ENCODE measurements at places on chromosomes 1 and 21.

DNA sequence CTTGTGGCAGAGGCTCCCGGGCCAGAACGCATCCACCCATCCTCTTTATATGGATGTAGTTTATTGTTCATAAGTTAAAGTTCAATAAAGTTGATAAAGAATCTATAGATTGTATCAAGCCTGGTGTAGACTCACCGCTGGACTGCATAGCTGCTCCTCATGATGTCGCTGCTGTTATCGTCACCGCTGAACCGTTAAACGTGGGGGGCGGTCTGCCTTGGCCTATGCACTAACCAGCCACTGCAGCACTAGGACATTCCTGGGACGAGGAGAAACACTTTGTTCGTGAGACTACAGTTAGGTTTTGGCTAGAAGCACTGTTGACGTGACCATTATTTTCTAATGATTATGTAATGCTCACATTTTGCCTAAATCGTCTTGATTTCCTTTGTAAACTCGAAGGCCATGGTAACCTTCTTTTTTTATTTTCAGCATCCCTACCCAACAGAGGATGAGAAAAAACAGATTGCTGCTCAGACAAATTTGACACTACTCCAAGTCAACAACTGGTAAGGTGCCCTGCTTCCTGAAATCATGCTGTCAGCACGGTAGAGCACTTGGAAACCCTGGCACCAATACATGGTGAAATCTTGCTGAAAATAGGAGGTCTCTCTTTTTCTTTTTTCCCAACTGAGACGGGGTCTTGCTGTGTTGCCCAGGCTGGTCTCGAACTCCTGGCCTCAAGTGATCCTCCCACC is 50.2 kb downstream of the PKNOX1 start:
- DNase-seq = no peak

- DNase-seq = no peak
Observed at GRCh38 chr1:29832471-29832870, 596.1 kb downstream of the PTPRU start.

DNA sequence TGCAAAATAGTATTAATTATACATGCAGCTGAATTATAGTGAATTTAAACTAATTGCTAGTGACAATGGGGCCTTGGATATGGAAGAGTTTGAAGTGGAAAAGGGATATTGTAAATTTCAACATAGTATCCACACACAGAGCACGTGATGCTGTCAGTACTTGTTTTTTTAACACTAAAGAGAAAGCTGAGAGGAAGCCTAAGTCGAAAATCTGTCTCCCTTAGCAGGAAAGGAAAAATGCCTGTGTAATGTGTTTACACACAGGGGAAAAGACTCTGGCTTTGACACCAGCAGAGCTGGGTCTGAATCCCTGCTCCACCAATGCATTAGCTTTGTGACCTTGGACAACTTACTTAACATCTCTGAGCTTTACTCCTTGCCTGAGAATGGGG is 42.6 kb downstream of the PCSK9 start:
- no peak for DNase-seq

DNA sequence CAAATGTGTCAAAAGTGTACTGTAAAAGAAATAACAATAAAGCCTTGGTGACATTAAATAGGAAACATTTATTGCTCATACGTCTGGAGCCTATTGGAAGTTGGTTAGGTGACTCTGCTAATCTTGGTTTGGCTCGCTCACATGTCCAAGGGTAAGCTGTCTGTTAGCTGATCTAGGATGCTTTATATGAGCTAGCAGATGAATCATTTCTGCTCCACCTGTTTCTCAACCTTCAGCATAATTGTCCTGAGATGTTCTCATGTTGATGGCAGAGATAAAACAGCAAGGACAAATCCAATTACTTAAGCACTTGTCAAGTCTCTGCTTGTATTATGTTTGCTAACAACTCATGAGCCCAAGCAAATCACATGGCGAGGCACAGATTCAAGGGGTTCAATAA is 56.0 kb upstream of the CD53 start:
- no peak for DNase-seq

DNA sequence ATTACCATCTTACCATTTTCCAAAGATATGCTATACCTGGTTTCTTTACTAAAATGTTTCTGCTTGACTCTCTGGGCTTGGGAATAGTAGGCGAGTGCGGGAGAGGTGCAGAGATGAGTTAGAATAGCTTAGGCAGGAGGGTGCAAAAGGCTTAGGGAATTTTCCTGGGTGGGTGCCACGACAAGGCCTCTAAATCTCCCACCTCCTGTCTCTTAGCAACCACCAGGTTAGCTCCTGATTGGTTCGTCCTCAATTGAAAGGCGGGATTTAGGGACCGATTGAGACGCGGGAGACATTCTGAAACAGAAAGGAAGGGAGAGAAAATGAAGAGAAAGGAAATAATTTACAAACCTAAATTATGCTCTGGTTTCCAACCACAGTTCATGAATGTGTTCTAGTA is 3.1 kb downstream of the ACKR1 start:
- no peak for DNase-seq

DNA sequence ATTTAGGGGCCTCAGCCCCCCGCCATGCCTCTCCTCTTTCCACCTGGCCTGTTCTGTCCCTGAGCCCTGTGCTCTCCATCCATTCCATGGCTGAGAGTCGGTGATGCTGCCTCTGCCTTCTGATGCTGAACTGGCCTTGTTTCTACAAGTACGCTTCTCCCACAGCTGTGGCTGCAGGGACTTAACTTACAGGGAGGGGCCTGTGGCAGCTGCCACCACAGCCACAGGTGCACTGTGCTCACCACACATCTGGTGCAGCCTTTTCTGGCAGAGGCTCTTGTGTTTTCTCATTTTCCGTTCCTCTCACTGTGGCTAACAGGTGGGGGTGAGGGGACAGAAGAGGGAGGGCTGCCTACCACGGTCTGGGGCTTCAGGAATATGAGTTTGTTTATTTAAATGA is 4.2 kb downstream of the FMO1 start:
- DNase-seq = no peak

- no peak for DNase-seq
Observed at GRCh38 chr1:15736038-15736891, at the start of gene SLC25A34. Gene SLC25A34 (plus strand): TSS chr1:15736258. CDS start chr1:15736486, 228 bp downstream.

DNA sequence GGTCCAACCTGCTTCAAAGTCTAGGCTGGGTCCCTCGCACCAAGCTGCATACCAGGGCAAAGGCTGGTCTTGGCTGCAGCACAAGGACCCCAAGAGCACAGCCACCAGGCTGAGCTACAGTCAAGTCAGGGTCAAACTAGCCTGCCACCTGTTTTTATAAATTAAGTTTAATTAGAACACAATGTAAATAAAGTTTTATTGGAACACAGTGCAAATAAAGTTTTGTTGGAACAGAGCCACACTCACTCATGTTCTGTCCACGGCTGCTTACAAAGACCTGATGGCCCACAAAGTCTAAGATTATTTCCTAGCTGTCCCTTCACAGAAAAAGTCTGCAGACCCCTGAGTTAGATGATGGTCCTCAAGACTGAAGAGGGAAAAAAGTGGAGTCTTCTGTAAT is 66.2 kb downstream of the MRPL37 start:
- no peak for DNase-seq

- DNase-seq = no peak
Observed at GRCh38 chr1:198462365-198463019, 78.0 kb downstream of the ATP6V1G3 start.

DNA sequence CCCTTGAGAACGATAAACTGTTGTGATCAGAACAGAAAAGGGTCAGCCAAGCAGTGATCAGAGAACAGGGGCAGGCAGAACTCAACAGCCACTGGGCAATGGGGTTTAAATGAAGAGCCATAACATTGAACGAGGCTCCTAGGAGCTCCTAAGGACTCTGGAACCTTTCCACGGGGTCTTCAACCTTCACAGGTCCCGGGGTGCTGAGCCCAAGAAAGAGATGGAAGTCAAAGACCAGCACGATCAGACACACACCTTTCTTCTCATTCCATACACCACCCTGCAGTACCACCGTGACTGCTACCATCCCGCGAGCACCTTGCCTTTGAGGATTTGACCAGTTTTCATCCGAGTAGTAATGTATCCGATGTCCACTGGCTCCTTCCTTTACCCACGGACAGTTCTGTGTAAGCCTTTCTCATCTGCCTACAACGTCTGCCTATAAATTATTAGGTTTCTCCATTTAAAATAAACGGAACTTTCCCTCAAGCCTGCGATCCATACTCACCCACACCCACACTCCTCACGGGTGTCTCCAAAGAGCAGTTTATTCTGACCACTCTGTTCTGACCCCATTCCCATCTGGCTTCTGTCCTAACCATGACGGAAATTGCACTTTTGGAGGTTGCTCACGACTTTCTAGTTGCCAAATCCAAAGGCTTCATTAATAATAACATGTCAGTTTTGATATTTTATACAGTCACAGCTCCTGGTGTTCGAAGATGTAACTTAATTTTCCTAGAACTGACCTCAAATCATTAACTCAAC is 16.8 kb upstream of the HHAT start:
- no peak for DNase-seq

- no peak for DNase-seq
Observed at GRCh38 chr1:245226203-245226499, 71.4 kb downstream of the KIF26B start.

DNA sequence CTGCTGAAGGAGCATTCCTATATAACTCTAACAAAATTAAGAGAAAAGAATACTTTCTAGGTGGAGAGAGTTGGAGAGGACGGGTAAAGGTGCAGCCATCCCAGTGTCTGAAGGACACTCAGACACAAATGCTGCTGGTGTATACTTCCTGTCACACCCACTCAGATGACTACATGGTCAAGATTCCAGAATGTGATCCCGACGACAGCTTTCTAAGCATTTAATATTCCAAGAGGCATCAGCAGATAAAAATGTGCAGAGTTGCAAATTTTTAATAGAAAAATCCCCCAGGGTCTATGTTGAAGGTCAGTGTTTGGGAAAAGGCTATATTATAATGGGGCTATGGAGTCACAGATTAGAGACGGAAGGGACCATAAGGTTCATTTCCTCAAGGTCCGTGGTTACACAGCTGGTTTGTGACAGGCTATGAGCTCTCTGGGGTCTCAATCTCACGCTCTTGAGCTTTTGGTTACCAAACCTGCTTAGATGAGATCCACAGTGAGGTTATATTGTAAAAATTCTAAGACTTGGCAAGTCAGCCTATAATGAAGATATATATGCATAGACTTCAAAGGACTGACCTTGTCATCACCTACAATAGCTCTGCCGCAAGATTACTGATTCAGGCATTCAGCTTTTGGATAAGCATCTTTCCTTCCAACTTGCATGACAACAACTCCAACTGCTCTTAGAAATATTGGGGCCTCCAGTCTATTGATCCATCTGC is 35.1 kb downstream of the ZNF281 start:
- DNase-seq = no peak

- DNase-seq = no peak
Observed at GRCh38 chr21:25733859-25734653, 648 bp downstream of the ATP5PF start.

- no peak for DNase-seq
Observed at GRCh38 chr1:32431736-32432400, 33.0 kb upstream of the ZBTB8B start.

DNA sequence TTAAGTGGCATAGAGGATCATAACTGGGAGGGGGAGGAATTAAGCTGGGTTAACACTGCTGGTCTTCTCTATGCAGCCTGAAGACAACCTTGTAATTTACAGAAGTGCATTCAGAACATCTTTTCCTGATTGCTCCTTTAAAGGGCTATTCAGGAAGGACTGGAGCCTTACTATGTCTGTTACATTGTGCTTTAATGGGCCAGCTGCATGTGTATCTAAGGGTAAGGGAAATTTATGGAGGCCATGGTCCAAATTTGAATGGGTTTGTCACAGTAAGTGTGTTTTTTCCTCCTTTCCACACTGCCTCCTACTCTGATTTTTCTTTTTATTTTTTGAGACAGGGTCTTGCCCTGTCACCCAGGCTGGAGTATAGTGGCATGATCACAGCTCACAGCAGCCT is 19.6 kb downstream of the C1orf21 start:
- no peak for DNase-seq

DNA sequence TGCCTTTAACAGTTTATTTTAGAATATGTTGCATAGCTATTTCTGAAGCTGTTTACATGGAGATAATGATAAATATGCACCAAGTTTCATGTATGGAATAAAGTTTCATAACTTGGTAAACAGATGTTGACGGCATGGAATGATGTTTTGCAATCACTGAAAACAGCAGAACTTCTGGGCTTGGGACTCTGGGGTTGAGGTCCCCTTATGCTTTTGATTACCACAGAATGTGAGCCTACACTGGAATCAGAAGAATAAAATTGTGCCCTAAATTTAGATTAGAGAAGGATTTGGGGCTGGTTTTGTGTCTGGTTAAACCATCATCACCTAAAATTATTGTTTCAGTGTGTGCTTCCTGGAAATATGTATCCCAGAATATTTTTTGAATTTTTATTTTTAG is 11.1 kb downstream of the KRTAP24-1 start:
- DNase-seq = no peak

DNA sequence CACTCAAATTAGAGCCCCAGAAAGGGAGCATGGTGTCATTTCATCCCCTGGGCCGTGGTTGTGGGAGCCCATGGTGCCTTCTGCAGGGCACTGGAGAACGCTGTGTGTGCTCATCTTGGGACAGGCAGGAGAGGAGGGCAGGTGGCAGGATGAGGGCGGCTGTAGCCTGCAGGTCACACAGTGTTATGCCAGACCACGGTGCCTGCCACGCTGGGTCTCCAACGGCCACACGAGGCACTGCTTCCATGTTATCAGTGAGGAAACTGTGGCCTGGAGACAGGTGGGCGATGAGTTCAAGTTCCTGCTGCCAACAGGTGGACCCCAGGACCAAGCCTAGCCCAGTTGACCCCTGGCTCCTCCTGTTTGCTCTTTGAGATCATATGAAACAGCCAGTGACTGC is 21.0 kb downstream of the ABCG1 start:
- no peak for DNase-seq

GRCh38 chr1:96236156-96236739 is 485.3 kb upstream of the PTBP2 start:
- DNase-seq = no peak

DNA sequence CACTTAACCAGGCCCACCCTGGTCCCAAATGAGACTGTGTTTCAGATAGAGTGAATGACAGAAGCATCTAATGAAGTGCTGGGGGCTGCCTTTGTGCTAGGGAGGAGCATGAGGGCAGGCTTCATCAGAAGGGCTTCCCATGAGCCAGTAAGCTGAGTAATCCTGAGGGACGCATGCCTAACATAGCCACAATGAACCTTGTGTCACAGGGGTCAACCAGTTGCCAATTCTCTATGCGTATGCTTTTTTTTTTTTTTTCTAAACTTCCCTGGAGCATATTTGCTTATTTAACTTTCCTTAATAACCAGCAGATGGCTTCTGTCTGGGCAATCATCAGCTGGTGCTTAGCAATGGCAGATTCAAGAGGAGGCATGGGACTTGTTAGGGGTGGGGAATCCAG is 25.5 kb upstream of the CYP2J2 start:
- no peak for DNase-seq

GRCh38 chr21:27329255-27329851 is 362.5 kb upstream of the ADAMTS5 start:
- DNase-seq = no peak

DNA sequence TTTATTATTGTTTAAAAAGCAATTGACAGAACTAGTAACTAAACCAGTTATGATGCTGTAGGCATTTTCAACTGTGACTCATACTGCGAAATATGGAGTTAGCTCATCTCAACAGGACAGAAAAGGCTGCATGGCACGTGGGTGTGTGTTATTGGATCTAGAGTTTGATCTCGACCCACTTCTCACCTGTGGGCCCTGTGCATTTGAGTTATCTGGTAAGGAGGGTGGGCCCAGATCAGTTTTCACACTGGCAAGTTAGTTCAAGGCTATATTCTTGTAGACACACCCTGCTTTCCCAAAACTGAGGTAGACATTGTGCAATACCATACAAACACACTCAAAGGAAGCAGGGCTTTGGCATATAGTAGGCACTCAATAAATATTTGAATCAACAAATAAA is 71.3 kb upstream of the PRDX6 start:
- no peak for DNase-seq

All from immature natural killer cell (primary cell).